ENCODE measurements at places on chromosomes 2 and 18.

GRCh38 chr2:113060396-113060795, 1.4 kb downstream of the IL36RN start:
- no peak for DNase-seq

DNA sequence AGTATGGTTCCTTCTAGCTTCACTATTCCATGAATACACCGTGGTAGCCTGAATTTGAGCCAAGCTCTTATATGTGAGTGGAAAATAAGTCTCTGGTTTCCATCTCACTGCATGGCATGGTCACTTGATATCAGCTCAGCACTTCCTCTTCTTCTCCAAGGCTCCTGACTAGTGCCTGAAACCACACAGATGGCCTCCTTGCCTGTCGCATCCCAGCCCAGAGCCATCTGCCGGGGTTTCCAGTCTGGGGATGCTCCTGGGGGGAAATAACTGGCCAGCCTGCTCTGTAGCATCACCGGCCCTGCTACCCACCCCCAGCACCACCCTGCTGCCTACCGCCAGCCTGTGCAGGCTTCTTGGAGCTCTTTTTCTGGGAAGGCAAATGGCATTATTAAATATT, 7.7 kb upstream of the MARCHF4 start:
- DNase-seq, result no peak

GRCh38 chr2:113337809-113338208, 59.1 kb upstream of the PAX8 start:
- DNase-seq, result no peak

GRCh38 chr2:157895531-157895930, 19.4 kb upstream of the ACVR1 start:
- DNase-seq, result no peak

DNA sequence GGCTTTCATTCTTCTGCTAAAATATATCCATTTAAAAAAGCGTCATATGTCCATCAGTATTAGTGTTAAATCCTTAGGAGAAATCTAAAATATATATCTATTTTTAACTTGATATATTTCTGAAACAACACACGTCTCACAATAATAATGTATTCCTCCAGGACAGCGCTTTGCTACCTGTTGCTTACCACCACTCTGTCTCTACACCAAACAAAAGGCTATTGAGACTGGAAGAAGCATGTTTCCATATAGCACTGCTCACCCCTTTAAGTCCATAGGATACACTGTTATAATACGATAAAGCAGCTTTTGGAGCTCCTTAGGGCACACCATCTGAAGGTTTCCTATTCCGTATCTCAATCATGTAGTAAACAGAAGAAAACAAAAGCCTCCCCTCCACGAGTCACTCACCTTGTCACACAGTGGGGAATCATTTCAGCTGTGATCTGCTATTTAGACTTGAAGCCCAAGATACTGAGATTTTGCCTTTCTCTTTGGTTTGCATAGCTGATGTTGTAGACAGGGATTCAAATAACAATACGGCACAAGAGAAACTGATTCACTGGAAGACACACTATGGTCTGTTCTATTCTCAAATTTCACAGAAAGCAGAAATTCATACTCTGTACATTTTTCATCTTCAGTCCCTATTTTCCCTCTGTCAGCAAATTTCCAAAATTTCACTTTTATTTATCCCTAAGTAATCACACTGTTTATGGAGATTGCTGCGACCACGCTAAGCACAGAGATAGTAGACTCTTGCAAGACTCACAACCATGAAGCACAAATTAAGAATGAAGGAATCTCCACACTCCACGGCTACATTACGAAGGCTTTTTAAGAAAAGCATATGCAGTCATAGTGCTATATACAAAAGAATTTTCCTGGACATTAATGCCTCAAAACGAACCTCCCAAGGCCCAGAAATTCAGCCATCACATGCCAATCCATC, 187.1 kb downstream of the TCF4 start:
- DNase-seq, result no peak

DNA sequence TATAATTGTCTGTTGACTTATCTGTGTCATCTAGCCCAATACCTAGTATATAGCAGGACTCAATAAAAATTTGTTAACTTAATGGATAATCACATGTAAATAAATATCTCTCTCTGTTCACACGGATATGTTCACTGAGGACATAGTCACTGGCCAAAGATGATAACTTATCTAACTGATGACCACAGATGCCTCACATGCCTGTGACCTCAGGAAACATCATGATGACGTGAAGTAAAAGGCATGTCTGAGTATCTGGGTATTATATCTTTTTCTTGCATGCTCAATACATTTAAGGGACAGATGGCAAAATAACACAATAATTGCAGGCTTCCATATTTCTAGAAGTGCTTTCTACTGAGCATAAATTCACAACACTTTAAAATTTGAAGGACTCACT, 41.4 kb upstream of the PARD3B start:
- no peak for DNase-seq

DNA sequence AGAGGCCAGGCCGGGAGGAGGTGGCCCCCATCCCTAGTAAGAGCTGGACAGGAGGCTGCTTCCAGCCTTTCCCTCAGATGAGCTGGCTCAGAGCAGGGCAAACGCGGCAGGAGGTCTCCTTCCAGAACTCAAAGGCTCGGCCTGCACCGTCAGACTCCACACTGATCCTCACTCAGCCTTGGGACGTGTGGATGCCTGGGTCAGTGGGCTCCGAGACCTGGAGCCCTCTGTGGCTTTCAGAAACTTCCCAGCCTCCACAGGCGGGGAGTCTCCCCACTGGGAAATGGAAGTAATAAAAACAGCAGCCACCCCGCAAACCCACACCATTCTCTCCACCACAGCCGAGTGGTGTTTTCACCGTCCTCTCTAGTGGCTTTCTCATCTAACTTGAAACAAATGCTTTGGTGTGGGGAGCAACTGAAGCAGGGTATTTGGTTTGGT, 54.3 kb downstream of the INPP5D start:
- DNase-seq, result no peak

DNA sequence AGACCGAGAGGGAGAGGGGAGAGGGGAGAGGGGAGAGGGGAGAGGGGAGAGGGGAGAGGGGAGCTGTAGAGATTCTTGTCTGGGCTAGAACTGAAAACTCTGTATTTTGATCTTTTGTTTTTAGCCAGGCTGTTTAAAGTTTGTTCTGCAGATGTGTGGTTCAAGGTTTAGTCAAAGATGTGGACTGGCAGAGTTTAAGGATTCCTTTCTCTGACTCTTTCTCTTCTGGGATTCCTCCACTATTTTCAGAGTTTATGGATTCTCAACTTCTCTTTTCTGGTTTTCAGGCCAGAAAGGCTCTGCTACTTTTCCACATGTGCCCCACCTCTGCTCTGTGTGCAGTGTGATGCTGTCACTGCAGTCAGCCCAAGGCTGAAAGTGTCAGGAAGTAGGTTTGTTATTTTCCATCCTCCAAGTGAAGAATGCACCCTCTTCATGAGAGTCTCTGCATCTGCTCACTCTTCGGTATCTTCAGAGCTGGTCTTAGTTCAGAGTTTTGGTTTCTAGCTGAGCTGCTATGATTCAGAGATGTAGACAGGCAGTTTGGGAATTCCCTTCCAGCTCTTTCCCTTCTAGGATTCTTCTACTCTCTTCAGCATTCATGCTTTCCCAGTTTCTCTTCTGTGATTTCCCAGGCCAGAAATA, 130.9 kb upstream of the SMAD7 start:
- no peak for DNase-seq

- DNase-seq, result no peak
Observed at GRCh38 chr2:157377861-157378260, 52.2 kb upstream of the ERMN start.

GRCh38 chr18:28039078-28039477, 137.9 kb downstream of the CDH2 start:
- DNase-seq, result no peak
